Islet precursor cell (in vitro differentiated cells): ENCODE measurements at places on chromosomes 2 and 18.
A peak's percentile ranks its signal among the peaks of the same experiment; 100 is the strongest.

GRCh38 chr18:50870138-50870845 is 8.6 kb upstream of the ME2 start:
- no peak for DNase-seq

DNA sequence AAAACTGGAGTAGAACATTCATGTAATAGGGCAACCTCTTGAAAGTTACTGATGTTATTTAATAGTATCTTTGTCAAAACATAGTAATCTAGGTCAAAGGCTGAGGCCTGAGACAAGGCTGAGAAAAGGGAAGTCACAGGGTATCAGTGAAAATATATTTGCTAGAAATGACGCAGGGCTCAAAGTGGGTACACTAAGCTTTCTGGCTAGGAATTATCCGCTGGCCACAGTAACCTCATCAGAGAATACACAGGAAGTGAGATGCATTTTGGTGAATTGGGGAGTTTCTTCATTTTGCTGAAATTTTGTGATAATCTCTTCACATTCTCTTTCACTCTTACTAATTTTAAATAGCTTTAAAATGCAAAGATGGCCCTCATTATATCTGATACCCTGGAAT is 206.8 kb downstream of the OTX1 start:
- no peak for DNase-seq

DNA sequence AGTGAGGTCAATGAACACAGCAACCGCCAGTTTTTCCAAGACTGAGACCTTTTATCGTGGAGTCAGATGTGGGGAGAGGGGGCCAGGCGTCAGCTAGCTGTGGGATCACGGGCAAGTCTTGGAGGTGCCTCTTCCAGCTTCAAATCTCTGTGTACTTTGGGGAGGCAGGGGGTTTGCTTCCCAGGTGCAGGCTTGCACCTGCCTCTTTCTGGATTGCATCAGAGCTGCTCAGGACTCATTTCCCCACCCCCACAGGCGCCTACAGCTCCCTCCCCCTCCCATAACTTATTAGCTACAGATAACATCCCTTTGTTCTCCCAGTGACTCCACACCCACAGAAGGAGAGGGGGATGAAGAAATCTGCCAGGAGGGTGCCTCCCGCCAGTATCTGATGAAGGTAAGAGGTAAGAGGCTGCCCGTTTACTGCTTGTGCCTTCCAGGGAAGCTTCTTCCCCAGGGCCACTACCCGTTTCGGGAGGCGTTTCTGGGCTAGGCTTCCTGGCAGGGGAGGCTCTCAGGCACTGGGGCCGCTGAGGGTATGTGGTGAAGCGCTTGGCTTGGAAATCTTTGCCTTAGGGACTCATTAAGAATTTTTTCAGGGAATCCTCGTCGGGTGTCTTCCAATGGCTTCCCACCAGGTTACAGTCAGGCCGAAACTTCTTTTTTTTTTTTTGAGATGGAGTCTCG is 18.8 kb upstream of the MRPL33 start:
- DNase-seq: peak; percentile 89

- DNase-seq: no peak
Observed at GRCh38 chr2:105609746-105610402, 134.8 kb upstream of the NCK2 start.

DNA sequence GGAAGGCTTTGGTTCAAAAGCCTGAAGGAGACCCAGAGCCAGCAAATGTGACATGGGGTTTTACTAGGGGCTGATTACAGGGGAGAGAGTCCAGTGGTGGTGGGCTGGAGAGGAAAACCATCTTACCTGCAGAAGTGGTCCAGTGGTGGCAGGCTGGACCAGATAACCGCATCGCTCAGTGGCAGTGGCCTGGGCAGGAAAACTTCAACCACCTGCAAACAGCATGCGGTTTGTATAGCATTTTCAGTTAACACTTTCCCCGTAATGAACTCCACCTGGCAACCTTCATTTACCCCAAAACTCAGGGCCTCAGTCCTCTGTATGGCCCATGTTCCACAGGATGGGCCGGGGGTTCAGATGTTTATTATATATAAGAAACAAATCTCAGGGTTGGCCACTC is 114.4 kb downstream of the LRRTM1 start:
- no peak for DNase-seq

- DNase-seq: peak; percentile 80
Observed at GRCh38 chr2:9179572-9180201, 26.9 kb upstream of the ASAP2 start.

DNA sequence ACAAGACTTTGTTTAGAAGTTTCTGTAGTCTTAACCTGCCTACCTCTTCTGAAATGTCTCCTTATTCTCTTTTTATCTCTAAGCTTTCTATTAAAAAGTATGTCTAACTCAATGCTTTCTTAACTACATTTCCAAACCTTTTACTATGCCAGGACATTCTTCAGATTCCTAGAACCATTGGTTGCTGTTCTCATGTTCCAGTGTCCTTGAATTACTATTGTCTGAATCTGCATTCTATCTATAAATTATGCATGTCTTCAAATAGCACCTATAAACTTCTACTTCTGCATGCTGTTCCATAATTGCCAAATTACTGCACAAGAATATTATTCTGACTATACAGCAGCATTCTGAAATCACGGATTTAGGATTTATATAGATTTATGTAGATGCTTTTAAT is 166.0 kb upstream of the VWC2L start:
- no peak for DNase-seq

- DNase-seq: no peak
Observed at GRCh38 chr2:200787351-200788120, 24.2 kb upstream of the BZW1 start.

GRCh38 chr2:1024981-1025380 is 74.3 kb downstream of the SNTG2 start:
- no peak for DNase-seq

GRCh38 chr2:149422991-149423338 is 92.6 kb downstream of the LYPD6 start:
- DNase-seq: no peak

GRCh38 chr2:156437931-156438410 is 1.8 kb downstream of the GPD2 start:
- DNase-seq: no peak

DNA sequence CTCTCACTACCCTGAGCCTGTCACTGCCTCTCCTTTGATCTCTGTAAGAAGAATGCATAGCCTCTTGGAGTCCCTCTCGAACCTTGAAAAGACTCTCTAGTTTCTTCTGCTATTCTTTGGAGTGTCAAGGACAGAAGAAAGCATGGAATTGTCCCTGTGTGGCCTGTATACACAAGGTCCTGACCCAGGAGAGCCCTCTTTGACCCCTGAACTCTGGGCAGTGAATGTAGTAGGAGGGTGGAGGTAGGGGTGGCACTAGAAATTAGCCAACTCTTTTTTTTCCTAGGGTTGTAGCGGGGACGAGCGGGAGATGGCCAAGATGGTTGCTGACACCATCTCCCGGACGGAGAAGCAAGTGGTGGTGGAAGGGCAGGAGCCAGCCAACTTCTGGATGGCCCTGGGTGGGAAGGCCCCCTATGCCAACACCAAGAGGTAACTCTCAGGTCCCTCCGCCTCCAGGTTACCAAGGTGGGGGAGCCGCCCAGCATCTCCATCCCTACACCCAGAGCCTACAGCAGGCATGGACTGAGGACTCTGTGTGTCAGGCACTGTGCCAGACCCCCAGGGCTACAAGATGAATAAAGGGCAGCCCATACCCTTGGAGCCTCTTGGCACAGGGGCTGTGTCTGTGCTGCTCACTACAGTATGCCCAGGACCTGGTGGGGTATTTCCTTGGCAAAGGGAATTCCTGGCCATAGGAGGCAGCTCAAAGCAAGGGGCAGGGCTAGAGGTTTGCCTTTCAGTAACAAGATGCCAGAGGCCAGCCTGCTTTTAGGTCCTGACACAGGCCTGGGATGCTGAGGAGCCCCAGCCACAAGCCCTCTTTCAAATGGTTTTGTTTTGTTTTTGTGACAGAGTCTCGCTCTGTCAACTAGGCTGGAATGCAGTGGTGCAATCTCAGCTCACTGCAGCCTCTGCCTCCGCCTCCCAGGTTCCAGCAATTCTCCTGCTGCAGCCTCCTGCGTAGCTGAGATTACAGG is 16.4 kb downstream of the VIL1 start:
- peak; percentile 54 for DNase-seq

- no peak for DNase-seq
Observed at GRCh38 chr2:33225350-33225749, 251.1 kb upstream of the RASGRP3 start.

DNA sequence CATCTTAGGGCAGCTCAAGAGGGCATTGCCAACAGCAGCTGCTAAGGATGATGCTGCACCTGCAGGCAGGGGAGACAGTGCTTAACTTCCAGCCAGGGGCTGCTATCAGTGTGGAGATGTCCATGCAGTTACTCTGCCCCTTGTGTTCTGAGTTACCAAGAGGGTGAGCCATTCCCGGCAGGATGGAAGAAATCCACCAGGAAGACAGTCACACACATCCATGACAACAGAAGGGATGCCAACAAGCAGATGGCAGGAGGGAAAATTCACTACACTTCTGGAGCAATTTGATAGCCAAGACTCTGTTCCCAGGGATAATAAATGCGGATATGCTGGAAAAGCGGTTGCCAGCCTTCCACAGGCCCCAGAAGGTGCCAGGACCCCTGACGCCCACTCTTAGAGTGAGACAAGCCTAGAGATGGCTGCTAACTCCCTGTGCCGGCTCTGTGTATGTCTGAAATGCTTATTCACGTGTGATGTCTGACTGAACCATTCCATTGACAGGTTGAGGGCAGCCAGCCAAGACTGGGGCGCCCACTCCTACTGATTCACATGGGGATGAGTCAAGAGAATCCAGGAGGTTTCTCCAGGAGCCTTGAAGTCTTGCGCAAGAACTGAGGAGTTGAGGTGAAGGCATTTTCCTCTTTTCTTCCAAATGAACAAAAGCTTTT is 24.5 kb downstream of the LOXHD1 start:
- DNase-seq: no peak

DNA sequence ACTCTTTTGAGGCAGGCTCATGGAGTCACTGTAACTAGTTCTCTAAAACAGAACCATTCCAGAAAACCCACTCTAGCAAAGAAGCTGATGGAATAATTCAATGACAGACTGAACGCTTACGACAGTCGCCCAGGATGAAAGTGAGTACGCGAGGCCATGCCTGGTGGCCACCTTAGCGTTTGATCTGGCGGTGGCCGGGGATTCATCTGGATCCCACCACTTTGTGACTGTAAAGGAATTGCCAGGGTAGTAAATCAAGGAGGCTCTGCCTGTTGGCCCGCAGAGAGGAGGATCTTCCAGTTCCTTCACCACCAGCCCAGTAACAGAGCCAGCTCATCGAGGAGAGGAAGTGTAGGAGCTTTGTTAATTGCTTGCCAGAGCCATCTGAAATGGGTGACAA is 34.6 kb downstream of the GREB1 start:
- DNase-seq: no peak

DNA sequence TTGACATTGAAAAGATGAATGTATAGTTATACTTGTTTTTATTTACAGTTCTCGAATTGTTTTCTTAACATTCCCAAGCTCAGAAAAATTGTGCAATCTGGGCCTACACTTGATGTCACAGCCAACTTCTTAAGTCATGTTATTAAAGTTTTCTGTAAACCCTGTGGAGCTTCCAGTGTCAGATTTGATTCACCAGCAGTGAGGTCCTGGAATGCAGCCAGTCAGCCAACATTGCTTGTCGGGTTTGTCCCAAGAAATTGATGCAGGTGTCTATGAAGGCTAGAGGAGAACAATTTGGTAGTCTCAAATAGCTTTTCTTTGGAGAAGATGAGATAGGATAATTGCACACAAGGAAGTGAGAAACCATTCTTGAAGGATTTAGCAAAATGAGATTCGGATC is 732.2 kb downstream of the DPP10 start:
- no peak for DNase-seq

GRCh38 chr2:241935774-241936173 is 66.2 kb downstream of the RTP5 start:
- DNase-seq: no peak
